T-helper 22 cell (primary cell): ENCODE measurements at places on chromosomes 4 and X.

DNA sequence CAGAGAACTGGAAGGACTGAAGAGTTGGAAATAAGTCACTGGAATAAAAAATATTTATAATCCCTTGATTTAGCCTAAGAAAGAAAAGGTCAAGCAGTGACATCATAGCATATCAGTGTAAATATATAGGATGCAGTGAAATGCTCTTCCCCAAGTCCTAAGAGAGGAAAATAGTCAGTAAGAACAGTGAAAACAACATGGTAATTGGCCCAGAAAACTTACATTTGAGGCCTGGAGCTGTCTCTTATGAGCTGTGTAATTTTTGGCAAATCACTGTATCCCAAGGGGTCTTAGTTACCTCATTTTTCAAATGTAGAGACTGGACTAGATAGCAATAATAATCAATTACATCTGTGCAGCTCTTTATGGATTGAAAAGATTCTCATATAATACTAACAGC, 255.7 kb upstream of the AR start:
- DNase-seq = no peak

GRCh38 chr4:75180790-75181776, 248.2 kb downstream of the PARM1 start:
- no peak for DNase-seq

DNA sequence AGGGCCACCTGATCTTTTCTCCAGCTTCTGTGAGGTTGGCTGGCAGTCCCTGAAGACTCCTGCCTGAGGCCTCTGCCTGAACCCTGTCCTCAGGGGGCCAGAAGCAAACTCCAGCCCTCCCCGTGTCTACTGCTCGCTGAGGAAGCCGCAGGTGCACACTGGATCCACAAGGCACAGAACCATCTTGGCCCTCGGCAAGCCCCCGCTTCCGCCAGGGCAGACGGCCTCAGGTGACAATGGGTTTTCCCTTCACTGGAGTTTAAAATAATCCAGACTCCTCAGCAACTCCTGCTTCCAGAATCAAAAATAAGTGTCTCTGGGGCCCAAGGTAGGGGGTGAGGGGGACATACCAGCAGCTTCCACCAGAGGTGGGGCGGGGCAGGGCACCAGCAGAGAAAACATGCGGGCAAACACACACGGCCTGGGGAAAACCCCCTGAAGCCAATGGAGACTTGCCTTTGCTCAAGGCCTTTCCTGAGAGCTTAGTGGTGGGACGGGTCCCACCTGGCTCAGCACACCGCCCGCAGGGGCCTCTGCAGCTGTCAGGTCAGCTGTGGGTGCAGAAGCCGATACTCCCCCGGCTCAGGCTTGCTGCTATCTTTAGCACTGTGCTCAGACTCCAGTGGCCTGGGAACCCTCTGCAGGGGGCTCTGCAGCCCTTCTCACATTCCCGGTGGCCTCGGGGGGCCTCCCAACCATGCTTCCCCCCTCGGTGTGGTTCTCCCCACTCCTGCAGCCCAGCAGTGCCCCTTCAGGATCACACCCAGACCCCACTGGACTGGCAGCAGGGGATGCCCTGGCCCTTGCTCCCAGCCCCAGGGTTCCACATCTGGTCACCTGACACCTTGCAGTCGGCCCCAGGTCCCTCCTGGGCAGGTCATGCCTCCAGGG, 1.9 kb downstream of the MYL5 start:
- DNase-seq = no peak

- no peak for DNase-seq
Measured at GRCh38 chr4:1385373-1386340, 20.6 kb downstream of the NKX1-1 start.

DNA sequence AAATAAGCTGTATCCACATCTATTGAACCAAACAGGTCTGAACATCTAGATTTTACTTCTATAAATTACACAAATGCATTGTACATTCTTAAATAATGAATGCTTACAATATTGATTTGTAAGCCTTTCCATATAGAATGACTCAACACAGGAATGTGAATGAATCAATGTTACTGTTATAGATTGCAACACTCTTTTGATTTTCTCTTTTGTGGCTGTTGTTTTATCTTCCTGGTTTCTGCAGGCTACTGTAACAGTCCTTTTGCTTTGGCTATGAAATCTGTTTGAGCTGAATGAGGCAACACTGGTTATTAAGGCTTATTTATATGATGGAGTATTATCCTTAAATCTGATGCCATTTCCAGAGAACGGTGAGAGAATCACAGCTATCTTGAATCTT, 49.5 kb downstream of the GPR50 start:
- DNase-seq = no peak

GRCh38 chrX:39475372-39475771, 622.4 kb downstream of the BCOR start:
- DNase-seq = no peak

- no peak for DNase-seq
Measured at GRCh38 chr4:186458050-186458449, 97.3 kb downstream of the MTNR1A start.

DNA sequence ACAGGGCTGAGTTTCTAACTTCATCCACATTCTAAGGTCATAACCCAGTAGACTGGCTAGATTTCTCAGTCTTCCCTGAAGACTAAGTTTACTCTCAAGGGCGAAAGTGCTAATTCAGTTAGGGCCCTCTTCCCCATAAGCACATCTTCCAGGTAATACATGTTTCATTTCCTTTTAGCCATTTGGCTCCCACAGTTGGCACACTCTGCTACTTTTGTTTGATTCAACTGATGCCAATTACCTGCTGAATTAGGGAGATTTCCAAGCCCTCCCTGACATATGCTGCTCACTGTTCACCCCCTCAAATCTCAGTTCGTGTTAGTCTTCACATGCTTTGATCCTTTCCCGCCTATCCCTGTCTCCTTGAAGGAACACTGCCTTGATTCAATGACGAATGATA, 17.0 kb upstream of the WDR17 start:
- no peak for DNase-seq
